Endothelial cell of umbilical vein (primary cell): ENCODE measurements at places on chromosomes 6 and 20. TPM values are rescaled to one million over a fixed set of nuclear protein-coding genes. Genes with fewer than 3 reads are reported as not detected.
A peak's percentile ranks its signal among the peaks of the same experiment; 100 is the strongest.

- peak; percentile 87 for DNase-seq
Measured at GRCh38 chr6:15399641-15400470, 154.0 kb downstream of the JARID2 start.

GRCh38 chr6:37083243-37084138, 78.0 kb downstream of the FGD2 start:
- DNase-seq = peak; percentile 16

- no peak for DNase-seq
Measured at GRCh38 chr6:134293659-134294161, 24.2 kb downstream of the SGK1 start.

DNA sequence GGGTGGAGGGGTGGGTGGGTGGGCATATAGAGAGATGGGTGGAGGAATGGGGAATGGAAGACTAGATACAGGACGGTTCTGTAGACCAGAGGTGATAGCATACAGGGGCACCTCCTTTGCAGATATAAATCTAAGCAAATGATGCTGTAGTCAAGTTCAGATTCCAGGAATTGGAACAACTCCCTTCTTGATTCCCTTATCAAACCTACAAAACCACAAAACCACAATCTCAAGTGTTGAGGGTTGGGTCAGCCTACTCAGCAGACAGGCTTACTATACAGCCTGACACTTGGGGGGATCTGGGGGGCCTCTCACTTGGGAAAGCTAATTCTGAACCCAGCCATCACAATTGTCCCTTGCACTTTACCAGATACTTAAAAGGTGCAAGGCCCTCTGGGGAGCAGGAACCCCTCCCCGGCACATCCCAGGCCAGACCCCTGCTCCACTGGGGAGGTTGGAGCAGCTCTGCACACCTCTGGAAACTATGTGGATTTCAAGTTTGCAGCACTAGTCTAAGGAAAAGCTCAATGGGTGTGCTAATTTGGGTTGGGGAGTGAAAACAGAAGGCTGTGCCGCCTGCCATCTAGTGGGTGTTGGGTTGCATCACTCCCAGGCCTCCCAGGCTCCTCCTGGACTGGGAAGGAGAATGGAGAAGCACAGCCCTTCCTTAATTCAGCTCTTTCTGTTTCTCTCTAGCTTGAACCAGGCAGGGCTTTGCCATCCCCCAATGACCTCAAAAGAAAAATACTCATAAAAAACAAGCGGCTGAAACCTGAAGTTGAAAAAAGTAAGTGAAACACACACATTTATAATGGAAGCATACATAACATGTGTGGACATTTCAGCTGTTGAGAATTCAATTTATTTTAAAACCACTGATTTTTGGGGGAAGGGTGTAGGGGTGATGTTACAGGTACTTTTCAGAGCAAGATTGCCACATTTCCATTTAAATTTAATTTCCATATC, 121.2 kb upstream of the LAMP5 start:
- peak; percentile 37 for DNase-seq

- DNase-seq = no peak
Measured at GRCh38 chr6:67450641-67451040, 1184.4 kb upstream of the ADGRB3 start.

GRCh38 chr6:82686719-82687118, 323.1 kb downstream of the TPBG start:
- DNase-seq = no peak

DNA sequence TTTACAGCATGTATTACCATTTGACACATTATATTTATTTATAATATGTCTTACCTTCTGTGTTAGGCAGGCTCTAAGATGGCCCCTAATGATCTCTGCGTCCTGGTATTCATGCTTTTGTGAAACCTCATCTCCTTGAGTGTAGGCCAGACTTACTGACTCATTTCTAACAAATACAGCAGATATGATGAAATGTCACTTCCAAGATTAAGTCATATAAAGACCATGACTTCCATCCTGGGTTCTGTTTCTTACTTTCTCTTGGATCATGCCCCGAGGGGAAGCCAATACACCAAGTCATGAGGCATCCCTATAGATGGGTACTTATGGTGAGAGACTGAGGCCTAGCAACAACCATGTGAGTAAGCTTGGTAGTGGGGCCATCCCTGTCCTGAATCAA, 30.2 kb downstream of the ZHX3 start:
- no peak for DNase-seq

DNA sequence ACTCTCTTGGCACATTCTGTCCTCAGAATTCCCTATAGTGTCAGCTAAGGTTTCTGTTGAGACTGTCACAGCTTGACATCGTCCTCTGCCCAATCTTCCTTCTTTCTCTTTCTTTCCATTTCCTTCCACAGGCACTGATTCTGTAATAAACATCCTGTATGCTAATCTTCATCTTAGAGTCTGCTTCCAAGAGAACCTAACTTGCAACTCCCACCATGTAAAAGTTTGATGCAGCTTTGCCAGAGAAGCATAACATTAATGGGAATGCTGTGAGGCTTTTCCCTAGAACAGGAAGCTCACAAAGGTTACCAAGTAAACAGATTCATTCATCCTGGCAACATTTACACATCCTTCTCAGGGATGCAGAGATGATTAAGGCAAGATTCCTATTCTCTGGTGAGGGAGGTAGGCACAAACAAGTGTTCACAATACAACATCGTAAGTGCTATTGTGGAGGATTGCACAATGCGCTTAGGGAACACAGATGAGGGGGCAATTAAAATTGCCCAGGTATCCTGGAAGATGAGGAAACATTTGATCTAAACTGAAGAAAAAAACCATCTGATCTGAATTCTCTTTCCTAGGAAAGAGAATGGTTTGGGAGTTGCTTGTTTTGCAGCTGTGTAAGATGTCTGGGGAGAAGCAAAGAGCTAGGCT, 74.7 kb downstream of the GRM1 start:
- no peak for DNase-seq

GRCh38 chr20:18811904-18812303, 1.7 kb upstream of the SCP2D1 start:
- no peak for DNase-seq

GRCh38 chr20:43549416-43550065, 9.3 kb upstream of the SGK2 start:
- no peak for DNase-seq

GRCh38 chr6:77450924-77451323, 12.4 kb downstream of the HTR1B start:
- DNase-seq = peak; percentile 55

DNA sequence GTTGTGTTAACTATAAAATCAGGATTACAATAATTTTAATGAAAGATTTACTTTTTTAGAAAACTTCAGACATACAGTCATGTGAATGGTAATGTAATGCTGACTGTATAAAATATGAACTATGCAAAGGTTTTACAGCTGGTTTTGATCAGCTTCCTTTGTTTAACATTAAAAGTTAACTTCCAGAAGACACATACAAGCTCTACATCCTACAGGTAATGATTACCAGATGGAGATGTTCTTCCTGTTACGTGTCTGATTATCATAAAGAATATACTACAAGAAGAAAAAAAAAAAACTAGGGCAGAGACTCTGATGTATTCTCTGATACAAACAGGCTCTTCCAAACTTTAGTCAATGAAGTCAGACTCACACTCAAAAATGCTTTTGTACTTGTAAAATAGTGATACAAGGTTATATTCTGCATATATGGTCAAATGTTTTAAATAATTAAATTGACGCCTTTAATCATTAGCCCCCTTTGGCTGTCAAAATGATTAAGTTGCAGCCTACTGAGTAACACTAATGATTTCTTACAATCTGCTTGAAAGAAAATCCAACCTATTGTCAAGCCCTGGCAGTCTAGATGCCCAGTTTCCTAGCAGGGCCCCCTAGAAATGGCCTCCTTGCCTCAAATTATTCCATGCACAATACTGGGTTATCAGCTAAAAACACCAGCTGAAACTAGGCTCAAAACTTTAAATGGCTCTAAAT, 251.8 kb upstream of the RUNX2 start:
- DNase-seq = no peak

DNA sequence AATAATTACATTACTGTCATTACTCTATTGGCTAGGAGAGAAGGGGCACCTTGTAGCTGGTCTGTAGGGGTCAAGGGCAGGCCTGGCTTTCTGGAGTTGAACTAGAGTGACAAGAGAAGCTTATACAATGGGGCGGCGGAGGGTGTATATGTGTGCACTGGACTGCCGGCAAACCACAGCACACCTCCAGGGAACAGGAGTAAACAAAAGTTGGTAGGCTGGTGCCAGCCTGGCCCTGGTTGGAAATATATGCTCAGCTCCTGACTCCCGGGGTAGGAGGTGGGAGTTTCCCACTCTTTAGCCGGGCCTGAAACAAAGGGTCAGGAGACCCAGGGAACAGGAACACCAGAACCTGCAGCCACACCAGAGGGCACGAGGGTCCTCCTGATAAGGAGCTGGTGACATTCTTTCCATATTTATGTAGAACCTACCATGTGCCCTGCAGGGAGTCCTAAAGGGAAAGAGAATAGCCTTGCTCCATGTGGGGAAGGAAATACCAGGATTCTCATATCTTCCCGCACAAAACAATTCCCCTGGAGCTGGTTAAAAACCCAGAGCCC, 5.1 kb downstream of the C6orf132 start:
- DNase-seq = peak; percentile 57

- DNase-seq = no peak
Measured at GRCh38 chr6:19697744-19698290, 139.4 kb upstream of the ID4 start.

- DNase-seq = no peak
Measured at GRCh38 chr20:46289432-46289831, 18.9 kb downstream of the CDH22 start.

GRCh38 chr20:6075428-6076219, 21.8 kb upstream of the LRRN4 start:
- DNase-seq = no peak

DNA sequence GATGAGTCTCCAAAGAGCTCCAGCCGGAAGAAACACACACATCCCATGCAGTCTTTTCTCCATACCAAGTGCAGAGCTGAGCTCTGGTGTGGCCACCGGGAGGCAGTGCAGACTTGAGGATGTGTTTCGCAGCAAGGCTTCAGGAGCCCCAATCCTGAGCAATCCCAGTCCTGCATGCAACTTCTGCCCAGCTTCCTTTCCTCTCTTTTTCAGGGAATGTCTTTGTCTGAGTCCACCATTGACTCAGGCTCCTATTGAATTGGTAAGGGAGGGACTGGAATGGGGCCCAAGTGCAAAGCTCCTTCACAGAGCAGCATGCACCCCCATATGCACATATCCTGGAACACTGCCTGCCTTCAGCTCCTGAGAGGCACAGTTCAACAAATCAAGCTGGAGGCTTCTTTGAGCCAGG, 50.5 kb upstream of the ASIP start:
- peak; percentile 82 for DNase-seq

DNA sequence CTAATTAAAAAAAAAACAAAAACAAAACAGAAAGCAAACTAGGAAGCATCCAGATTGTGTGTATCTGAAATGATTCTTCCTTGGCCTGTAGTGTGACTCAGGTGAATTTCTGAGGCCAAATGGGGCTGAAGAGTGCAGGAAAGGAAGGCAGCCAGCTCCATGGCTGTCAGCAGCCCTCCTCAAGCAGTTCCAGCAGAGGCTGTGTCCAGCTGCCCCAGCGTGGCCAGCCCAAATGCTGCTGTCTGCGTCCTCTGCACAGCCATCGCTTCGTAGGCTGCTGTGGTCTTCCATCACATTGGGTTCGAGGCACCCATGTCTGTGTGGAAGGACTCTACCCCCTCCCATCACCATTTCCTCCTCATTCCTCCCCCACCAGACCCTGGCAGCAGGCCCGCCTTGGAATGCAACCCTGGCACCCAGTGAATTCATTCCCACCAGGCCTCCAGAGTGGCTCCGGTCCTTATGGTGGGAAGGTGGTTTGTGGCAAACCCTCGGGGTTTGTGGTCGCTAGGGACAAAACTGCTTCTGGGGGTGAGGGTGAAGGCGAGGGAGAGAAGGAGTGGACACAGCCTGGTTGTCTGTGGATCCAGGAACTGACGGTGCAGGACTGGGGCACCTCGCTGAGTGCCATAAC, 81.5 kb downstream of the MYLK4 start:
- no peak for DNase-seq

LYRM4 gene
- 39.5 and 39.7 TPM in 2 replicates for total RNA-seq

PKIB gene
- total RNA-seq = not detected in 2 replicates

MCCD1 gene
- total RNA-seq = not detected in 2 replicates

ZSCAN12 gene
- 4.2 and 4.4 TPM in 2 replicates for total RNA-seq

TSPO2 gene
- not detected in 2 replicates for total RNA-seq

RIN2 gene
- 98.5 and 119 TPM in 2 replicates for total RNA-seq

IPCEF1 gene
- total RNA-seq = 0.51 and 0.99 TPM in 2 replicates

SYCP2L gene
- not detected in 2 replicates for total RNA-seq
